Endothelial cell (in vitro differentiated cells): ENCODE measurements at places on chromosomes 7 and 10. TPM values are rescaled to one million over a fixed set of nuclear protein-coding genes. Genes with fewer than 3 reads are reported as not detected.

GRCh38 chr10:21363092-21363730 lies 162.3 kb downstream of the SKIDA1 start:
- no peak for DNase-seq
- peaks cover 25% of the 10 kb centered on the region for H3K4me1 ChIP-seq
- no peak overlapping the region for H3K4me3 ChIP-seq
- peak overlapping the region; percentile 93 for H3K27ac ChIP-seq

SFRP4 gene
- not detected for total RNA-seq

- no peak overlapping the region for H3K4me3 ChIP-seq
- no peaks in the 10 kb centered on the region for H3K4me1 ChIP-seq
- no peaks in the 10 kb centered on the region for H3K27me3 ChIP-seq
- no peak for DNase-seq
- H3K27ac ChIP-seq = no peak overlapping the region
Measured at GRCh38 chr7:84784450-84784849, 402.4 kb downstream of the SEMA3D start.

GRCh38 chr7:157923903-157924630 lies 587.3 kb downstream of the DNAJB6 start:
- H3K27me3 ChIP-seq = peaks cover 18% of the 10 kb centered on the region
- DNase-seq = no peak
- no peaks in the 10 kb centered on the region for H3K4me1 ChIP-seq
- H3K36me3 ChIP-seq = peaks cover 15% of the 10 kb centered on the region
- no peak overlapping the region for H3K4me3 ChIP-seq
- peak overlapping the region; percentile 36 for H3K27ac ChIP-seq

- H3K4me1 ChIP-seq = no peaks in the 10 kb centered on the region
- DNase-seq = peak; percentile 80
- H3K4me3 ChIP-seq = no peak overlapping the region
- peaks cover 3% of the 10 kb centered on the region for H3K36me3 ChIP-seq
- H3K27ac ChIP-seq = no peak overlapping the region
Measured at GRCh38 chr7:71752171-71752935, 620.4 kb downstream of the GALNT17 start.
